ENCODE measurements at places on chromosomes 5 and 9.

DNA sequence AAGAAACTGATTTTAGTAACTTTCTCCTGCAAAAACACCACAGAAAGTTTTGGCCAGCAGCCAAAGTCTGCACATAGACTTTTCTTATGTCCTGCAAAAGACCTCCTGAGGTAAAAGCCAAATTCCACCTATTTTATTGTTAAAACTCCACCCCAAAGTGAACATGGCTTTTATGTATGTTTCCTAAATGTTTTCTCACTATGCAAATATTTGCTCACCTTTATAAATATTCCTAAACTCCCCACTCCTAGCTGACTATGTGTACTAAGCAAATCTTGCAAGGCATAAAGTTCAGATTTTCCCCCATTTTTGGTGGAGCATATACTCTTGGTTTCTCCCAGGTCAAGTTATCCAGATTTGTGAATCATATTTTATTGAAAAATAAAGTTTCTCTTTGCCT lies 446.2 kb downstream of the DNAH5 start:
- DNase-seq = no peak

GRCh38 chr9:109273869-109274268 lies 47.0 kb downstream of the EPB41L4B start:
- no peak for DNase-seq

DNA sequence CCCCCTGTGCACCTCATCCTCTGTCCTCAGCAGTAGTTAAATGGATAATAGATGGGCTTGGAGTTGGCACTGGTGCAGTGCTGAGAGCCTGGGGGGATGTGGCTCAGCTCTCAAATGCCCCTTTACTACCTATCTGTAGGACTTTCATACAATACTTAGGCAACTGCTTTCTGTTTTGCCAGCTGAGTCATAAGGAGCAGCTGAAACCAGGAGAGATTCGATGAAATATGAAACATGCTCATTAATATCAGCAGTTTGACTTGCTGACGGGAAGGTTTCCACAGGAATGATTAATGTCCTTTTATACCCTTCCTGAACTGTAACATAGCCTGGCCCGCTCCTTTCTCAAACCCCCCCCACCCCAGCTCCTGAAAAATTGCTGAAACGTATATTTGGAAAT lies 142.6 kb downstream of the SAXO1 start:
- no peak for DNase-seq

DNA sequence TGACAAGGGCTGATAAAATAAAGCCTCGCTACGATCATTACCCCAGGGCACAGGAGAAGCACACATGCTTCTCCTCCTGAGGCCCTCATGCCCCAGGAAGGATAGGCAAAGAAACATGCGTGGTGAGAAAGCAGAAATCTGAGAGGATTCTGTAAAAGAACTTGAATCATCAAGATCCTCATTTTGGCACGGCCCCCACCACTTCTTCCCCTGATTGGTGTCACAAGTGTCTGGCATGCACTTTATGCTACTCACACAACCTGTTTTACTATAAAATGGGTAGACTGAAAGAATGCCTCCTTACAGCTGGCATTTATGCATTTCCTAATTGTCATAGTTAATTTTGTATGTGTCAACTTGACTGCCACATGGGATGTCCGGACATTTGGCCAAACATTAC lies 32.1 kb downstream of the PCA3 start:
- no peak for DNase-seq

- DNase-seq = no peak
Observed at GRCh38 chr5:51034222-51034901, 348.9 kb upstream of the ISL1 start.

DNA sequence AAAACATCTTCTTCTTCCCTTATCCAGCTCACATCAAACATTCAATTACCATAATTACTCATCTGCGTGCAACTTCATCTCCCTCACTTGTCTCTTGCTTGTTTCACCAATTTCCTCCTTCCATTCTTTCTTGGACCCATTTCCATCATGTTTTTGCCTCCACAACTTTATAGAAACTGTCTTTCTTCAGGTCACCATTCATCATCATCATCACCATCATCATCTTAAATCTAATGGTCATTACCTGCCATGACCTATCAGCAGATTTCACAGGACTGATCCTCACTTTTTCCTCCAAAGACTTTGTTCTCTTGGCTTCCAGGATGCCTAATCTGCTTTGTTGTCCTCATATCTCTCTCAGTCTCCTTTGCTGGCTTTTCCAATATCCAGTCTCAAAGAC lies 495.6 kb downstream of the DNAH5 start:
- no peak for DNase-seq

GRCh38 chr9:135614821-135615665 lies 24.3 kb downstream of the GLT6D1 start:
- DNase-seq = no peak

DNA sequence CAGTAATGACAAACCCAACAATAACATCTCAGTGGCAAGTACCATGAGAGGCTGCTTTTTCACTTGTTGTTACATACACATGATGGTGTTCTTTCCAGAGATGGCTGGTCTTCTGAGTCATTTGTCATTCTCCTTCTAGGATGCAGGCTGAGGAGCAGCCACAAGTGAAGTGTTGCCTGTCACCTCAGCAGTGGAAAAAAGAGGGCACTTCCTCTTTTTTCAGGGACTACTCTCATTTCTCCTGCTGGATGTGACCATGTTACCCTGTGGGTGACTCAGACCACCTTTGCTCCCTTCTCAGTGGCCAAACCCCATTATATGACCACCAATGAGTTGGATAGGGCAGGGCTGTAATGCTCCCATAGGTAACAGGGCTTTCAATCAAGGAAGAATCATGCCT lies 587.0 kb upstream of the ADAMTS16 start:
- no peak for DNase-seq

DNA sequence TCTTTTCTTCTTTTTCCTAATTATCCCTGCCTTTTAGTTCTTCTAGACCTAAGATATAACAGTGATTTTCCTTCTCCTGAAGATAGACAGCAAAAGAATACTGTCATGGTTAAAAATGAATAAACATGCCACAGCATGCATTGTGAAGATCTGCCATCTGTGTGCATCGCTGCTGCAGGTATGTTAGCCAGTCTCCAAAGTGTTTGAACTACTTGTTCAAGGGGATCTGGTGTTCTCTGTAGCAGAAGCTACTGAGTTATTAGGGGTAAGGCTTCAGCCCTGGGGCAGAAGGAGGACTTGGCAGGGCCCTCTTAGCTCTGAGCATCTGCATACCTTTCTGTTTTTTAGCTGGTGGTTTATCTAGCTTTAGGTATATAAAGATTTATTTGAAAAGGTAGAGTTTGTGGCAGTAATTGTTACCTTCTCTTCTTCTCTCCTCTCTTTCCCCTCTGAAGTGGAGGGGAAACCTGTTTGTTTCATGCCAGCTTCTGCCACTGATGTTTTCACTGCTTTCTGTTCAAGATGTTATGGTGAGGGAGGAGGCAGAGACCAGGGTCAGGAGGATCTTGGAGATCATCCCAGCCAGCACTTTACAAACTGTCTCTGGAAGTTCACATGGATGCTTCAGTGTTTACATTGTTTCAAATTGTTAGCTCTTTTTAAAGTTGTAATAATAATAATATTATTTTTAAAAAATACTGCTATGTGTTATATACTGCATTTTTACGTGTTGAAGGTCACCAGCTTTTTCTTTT lies 25.2 kb downstream of the GALNT10 start:
- DNase-seq = no peak

DNA sequence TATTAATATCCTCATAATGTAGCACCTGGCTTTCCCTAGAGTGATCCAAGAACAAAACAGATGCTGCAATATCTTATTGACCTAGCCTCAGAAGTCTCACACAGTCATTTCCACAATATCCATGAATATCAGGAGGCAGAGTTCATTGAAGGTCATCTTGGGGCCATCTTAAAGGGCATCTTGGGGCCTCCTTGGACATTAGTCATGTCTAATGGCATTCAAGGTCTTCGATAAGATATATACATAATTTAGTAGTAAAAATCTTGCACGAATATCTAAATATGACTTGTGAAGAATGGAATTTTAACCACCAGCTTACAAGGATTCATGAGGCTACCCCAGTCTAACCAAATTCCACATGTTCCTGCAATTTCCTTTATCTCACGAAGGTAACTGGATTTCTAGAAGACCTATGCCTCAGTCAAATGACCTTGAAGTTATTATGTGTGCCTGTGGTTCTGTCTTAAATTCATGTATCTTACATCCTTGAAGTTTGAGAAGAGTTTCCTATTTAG lies 163.6 kb upstream of the SPEF2 start:
- no peak for DNase-seq

- no peak for DNase-seq
Observed at GRCh38 chr5:22889720-22890119, 36.6 kb upstream of the CDH12 start.

DNA sequence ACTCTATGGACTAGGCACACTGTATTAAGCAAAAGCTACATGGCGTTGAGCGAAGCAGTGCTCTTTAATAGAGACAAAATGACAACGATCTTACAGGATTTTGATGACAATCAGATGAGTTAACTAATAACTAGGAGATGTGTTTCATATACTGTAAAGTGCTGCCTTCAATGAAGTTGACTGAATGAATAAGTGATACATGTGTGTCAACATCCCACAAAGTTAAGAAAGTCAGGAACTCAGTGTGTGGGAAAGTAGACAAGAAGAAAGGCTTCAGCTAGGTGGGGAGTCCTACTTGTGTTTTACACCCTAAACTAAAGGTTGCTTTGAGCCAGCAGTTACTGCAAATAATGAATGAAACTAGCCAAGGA lies 79.6 kb downstream of the PAPPA start:
- no peak for DNase-seq

- no peak for DNase-seq
Observed at GRCh38 chr5:5558638-5559527, 136.4 kb downstream of the ICE1 start.

GRCh38 chr5:110878115-110878514 lies 139.3 kb downstream of the SLC25A46 start:
- DNase-seq = no peak

- DNase-seq = no peak
Observed at GRCh38 chr5:148970228-148970627, 92.6 kb downstream of the SH3TC2 start.

DNA sequence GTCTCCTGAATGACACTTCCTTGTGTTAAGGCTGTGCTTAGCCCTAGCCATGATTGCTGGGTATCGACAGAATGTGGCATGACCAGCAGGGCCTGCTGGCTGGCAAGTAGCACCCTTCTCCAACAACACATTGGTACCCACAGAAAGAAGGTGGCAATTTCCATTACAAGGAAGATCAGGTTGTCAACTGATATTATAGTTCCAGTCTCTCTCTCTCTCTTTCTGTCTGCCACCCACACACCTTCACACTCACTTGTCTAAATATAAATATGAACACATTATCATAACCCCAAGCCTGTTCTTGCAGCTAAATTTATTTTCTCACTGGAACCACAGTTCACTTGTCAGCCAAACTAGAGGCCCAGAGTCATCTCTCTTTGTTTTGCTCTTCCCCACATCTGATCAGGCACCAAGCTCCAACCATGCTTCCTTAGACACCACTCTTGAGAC lies 408.1 kb upstream of the PIK3R1 start:
- no peak for DNase-seq

- no peak for DNase-seq
Observed at GRCh38 chr9:109171926-109172325, 4.9 kb upstream of the FRRS1L start.

GRCh38 chr5:117131048-117131679 lies 556.5 kb upstream of the SEMA6A start:
- no peak for DNase-seq

DNA sequence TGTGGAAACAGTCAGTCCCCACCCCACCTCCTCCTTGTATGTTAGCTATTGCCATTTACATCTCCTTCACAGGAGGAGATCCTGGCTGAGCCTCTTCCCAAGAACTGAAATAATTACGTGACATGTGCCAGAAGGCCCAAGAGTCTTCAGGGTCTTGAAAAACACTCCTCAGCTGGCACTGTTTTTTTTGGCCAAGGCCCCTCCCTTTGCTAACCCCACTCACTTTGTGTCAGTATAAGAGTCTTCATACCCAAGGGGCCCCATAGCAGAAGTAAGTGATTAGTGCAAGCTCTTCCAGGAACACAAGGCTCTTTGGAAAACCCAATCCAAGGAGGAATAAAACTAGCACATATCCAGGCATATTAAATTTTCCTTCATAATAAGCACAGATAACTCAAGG lies 5.7 kb upstream of the LARP1 start:
- no peak for DNase-seq

- no peak for DNase-seq
Observed at GRCh38 chr5:59560553-59560952, 333.0 kb downstream of the PDE4D start.

- DNase-seq = no peak
Observed at GRCh38 chr5:150149618-150150017, 6.0 kb downstream of the PDGFRB start.

- DNase-seq = no peak
Observed at GRCh38 chr5:107812570-107813141, 141.9 kb upstream of the EFNA5 start.

DNA sequence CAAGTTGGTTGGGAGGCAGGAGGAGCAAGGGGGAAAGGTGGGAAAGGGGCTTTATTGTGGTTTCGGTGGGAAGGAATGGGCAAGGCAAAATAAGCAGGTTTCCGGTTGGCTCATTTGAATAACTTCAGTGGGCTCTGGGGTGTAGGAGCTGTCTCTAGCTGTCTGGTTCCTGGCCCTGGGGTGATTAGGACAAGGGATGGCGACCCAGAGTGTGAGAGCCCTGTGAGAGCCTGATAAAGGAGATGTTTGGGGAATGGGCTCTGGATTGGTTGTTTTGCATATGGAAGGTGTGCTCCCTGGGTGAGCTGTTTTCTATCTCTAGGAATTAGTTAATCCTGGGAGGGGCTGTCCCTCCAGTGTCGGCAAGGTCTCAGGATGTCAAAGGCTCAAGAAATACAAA lies 15.4 kb downstream of the ANKRD34B start:
- DNase-seq = no peak

- no peak for DNase-seq
Observed at GRCh38 chr5:115264786-115265185, 2.1 kb upstream of the PGGT1B start.

- DNase-seq = peak; percentile 17
Observed at GRCh38 chr5:143008809-143009521, 238.8 kb downstream of the ARHGAP26 start.

DNA sequence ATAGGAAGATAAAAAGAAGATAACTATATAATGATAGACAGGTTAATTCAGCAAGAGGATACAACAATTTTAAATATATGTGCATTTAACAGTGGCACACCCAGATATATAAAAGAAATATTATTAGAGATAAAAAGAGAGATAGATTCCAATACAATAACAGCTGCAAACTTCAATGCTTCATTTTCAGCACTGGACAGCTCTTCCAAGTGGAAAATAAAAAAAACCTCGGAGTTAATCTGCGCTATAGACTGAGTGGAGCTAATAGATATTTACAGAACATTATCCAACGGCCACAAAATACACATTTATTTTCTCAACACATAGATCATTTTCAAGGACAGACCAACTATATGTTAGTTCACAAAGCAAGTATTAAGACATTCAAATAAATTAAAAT lies 1229.5 kb upstream of the CDH6 start:
- no peak for DNase-seq

- no peak for DNase-seq
Observed at GRCh38 chr5:62496876-62497275, 81.7 kb upstream of the LRRC70 start.

Measured in effector CD8-positive, alpha-beta T cell (primary cell).